H4 (cell line): ENCODE measurements at places on chromosomes 5 and 9. TPM values are rescaled to one million over a fixed set of nuclear protein-coding genes. Genes with fewer than 3 reads are reported as not detected.

- DNase-seq, result no peak
These were observed 131.4 kb downstream of the COMMD10 start for GRCh38 chr5:116216246-116216645.

DNA sequence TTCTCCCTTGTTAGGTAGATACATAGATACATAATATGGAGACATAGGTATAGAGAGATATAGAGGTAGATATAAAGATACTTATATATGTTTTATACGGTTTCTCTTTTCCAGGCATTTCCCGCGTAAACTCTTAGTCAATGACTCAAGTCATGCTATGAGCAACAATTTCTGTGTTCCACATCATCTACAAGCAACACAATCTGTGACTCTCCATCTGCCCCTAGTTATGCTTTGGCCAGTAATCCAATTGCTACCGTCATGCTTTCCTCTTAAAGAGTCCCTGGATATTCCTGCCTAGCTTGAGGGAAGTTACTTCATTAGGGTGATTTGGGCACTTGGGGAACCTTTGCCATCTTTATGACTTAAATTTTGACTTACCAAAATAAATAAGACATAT is 129.0 kb upstream of the ADAMTS16 start:
- no peak for DNase-seq

DNA sequence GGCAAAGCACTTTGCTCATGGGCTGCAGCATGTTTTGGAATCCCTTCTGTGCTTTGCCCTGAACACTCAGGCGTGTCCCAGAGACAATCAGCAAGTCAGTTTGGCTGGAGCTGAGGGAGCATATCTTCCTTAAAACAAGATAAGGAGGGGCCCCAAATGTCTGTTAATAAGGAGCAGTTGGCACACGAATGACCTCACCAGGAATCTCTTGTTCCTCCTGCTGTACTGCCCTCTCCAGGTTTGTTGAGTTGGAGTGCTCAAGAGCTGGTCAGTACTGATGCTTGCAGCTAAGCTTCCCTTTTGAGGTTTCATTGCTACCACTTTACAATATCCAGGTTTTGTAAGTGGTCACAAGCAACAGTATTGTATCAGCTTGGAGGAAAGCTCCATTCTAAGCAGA is 101.3 kb upstream of the EGFLAM start:
- no peak for DNase-seq

DNA sequence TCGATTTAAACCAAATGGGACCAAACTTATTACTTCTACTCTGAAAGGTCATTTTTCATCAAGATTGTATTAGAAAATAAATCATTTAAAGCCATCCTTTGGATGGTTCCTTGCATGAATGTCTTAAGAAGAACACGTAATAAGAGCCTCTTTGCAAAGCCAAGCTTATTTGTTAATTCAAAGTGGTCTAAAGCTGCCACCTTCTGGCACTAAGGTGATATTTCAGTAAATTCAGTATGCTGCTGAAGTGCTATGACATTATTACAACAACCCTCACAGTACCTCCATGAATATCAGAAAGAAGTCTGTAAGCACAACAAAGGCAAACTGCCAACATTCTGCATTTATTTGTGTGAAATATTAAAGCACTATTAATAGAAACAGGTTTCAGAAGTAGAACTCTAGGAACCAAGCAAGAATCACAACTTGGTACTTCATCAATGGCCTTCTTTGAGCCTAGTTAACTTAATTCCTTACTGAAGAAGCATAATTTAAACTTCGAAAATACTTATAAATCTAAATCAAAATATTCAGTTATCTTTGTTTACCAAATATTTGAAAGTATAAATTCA is 53.1 kb upstream of the TYRP1 start:
- peak; percentile 19 for DNase-seq

DNA sequence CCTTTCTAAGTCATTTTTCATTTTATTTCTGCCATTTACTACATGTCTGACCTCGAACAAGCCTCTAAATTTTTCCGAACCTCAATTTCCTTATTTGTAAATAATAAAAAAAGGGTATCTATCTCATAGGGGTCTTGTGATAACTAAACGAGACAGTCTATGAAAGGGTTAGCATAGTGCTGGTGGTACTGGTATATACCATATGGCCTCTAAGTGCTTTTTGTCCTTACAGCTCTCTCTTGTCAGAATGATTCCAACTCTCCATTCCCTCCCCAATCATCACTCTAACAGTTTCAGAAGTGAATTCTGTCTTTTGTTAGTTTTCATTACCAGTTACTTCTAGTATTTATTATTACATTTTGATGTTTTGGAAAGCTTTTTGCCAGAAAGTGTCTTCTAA is 85.5 kb upstream of the ACTBL2 start:
- no peak for DNase-seq

DNA sequence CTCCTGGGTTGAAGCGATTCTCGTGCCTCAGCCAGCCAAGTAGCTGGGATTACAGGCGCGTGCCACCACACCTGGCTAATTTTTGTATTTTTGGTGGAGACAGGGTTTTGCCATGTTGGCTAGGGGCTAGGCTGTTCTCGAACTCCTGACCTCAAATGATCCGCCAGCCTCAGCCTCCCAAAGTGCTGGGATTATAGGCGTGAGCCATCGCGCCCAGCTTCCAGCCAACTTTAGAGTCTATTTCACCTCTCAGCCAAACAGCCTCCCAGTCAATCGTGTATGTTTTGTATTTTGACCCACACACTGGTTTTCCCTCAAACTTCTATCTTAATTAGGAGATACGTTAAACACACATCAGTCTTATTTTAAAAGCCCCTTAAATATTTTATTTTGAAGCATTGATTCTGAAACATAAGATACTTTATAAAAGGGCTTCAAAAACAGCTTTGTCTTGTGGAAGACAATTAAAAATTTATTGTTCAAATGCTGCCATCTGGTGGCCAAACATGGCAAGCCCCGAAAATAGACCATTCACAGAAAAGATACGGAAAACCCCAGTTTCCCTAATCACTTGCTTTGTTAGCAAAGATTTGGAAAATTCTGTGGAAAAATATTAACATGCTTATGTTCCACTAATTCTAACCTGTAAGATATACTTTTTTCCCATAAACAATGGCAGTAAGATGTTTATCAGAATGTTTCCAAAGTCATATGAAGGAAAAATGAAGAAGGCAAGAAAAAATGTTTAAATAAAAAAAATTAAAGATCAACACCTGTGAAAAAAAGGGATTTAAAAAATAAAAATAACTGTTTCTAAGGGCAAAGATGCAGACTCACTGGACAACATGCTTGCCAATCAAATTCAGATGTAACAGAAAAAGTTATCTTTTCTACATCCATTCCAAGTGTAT is 33.1 kb downstream of the APTX start:
- no peak for DNase-seq

GRCh38 chr9:125066839-125067619 is 76.3 kb downstream of the SCAI start:
- no peak for DNase-seq

DNA sequence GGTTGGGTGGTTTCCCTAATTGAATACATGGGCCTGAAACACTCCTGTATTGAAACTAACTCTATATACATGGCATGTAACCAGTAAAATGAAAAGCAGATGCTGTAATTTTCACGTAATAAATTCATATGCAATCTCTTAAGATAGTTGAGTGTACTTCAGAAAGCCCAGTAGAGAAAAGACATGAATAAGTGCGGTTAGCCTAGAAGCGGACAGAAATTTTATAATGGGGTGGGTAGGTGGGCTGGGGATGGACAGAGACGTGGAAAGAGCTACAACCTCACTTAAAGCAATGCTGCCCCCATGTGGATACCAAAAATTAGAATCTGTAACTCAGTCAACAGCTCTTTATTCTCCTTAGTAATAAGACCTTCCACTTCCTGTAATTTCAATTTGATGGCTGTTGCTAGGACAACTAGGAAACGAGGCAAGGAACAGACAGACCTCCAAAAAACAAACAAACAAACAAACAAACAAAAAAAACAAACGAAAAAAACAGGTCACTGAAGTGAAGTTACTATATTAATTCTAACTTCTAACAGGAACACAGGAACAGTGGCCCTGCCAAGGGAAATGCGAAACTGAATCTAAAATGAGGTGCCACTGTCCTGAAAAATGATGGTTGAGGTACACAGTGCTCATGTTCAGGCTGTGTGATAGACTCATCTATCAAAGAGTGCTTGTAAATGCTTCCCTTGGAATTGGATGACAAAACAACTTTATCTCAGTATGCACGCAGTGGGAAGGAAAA is 103.4 kb upstream of the GNA14 start:
- DNase-seq, result peak; percentile 53

- no peak for DNase-seq
These were observed 478.1 kb upstream of the SMC2 start for GRCh38 chr9:103615994-103616393.

- DNase-seq, result peak; percentile 88
These were observed at the start of gene LRRTM2 for GRCh38 chr5:138874771-138875551. LRRTM2 (minus strand) TSS chr5:138875335; CDS start chr5:138874911, 424 bp downstream.

- no peak for DNase-seq
These were observed 48.9 kb upstream of the DMRT1 start for GRCh38 chr9:792331-793260.

GRCh38 chr5:163347671-163348070 is 89.7 kb upstream of the CCNG1 start:
- peak; percentile 53 for DNase-seq

DNA sequence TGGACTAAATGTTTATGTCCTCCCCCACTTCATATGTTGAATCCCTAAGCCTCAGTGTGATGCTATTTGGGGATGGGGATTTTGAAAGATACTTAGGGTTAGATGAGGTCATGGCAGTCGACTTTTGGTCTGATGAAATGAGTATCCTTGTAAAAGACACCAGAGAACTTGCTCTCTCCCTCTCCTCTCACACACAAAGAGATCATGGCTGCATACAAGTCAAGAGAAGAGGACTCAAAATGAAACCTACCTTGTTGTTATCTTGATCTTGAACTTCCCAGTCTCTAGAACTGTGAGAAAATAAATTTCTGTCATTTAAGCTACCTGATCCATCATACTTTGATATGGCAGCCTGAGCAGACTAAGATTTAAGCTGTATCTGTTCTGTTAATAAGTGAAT is 144.0 kb upstream of the HAPLN1 start:
- no peak for DNase-seq

DNA sequence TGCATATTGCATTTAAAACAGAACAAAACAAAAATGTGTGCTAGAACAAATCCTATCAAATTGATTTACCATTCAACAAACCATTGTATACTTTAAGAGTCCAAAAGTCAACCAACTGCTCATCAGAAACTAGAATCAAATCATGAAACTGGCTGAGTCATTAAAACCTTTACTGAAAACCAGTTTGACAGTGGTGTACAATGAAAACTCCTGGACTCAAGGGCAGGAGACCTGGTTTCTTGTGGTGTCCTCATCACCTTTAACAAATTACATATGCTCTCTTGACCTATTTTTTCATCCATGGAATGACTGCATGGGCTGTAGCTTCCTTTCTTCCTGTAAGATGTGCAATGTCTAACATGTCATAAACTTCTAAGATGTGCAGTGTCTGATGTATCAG is 315.3 kb upstream of the SLC30A5 start:
- DNase-seq, result no peak

- no peak for DNase-seq
These were observed 29.3 kb upstream of the NR3C1 start for GRCh38 chr5:143432658-143433239.

DNA sequence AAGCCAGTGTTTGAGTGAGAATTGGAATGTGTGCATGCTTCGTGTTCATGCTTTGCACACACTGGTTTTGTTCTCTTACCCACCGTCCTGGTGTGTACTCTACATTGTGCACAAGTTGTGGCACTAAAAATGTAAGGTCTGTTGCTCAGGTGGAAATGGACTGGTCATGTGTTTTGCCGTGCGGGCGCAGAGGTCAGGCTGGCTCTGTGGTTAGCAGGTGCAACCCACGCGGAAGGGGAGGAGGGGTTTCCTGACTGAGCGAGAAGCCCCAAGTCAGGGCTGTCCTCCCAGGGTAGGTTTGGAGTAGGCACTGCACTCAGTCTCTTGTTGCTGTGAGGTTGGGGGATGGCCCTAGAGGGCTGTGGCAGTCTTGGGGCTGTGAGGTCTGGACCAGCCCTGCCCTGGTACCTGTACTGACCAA is 86.6 kb downstream of the EHMT1 start:
- DNase-seq, result no peak

DNA sequence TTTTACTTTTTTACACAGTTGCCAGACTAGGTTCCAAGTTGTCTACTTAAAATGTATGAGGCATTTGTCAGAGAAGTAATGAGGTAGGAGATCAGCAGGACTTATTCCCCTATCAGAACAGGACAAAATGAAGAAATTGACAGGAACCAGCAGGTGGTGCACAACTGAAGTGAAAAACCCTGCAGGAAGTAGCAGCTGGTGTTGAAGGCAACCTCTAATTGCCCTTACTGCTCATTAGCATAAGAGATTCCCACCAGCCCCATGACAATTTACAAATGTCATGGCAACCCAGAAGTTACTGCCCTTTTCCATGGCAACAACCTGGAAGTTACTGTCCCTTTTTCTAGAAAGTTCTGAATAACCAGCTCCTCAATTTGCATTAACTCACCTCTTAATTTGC is 5.4 kb downstream of the PCDHB15 start:
- no peak for DNase-seq

- no peak for DNase-seq
These were observed 57.2 kb downstream of the MARCHF3 start for GRCh38 chr5:126973193-126973592.

DNA sequence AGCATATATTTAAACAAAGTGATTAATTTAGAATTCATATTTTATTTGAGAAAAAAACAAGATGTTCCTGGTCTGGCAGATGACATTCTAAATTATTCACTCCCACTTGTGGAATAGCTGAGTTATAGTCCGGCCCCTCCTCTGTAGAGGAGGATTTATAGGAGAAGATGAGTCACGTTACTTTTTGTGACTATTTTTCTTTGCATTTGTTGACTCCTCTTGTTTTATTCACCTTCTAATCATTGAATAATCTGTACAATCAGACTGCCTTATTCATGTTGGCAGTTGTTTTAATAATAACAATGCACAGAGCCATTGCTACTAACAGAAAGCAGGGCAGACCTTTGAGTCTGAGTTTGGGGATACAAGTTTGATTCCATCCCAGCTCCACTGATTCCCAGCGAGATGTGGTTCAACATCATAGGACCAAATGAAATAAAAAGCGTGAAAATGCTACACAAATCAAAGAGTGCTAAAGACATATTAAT is 23.2 kb downstream of the DOCK8 start:
- no peak for DNase-seq

DNA sequence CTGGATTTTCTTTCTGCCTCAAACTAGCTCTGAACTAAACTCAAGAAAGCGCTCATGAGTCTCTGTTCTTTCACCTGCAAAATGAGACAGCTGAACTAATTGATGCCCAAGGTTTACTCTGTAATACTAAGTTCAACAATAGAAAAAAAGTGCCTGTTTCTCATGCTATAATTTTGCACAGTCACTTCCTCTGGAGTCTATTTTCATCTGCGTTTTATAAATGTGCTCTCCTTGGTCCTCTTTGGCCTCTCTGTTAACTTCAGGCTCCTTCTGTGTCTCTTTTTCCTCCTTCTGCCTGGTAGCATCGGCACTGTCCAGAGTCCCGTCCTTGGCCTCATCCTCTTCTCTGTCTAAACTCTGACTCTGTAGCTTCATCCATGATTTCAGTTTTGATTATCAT is 311.9 kb upstream of the TLE4 start:
- DNase-seq, result no peak

- DNase-seq, result no peak
These were observed 483.4 kb upstream of the NUDT12 start for GRCh38 chr5:104045987-104046386.

Gene PCDHB16
- total RNA-seq, result 3.3 and 3.7 TPM in 2 replicates

Gene LHX2
- 2.2 and 8.5 TPM in 2 replicates for total RNA-seq

Gene FAM169A
- 7.1 and 7.6 TPM in 2 replicates for total RNA-seq

Gene CMBL
- total RNA-seq, result 21.4 and 23.2 TPM in 2 replicates

Gene NR6A1
- 1.2 and 3.7 TPM in 2 replicates for total RNA-seq

Gene CCDC187
- not detected in 2 replicates for total RNA-seq

Gene WDR31
- 0.46 and 0.47 TPM in 2 replicates for total RNA-seq

Gene CXCL14
- 1.4 and 1.7 TPM in 2 replicates for total RNA-seq

Gene NLN
- 33.0 and 33.6 TPM in 2 replicates for total RNA-seq

Gene PCDHGA8
- 0.39 and 0.74 TPM in 2 replicates for total RNA-seq

Gene PCDHGB5
- total RNA-seq, result 0.04 and 0.43 TPM in 2 replicates
